ENCODE measurements at places on chromosomes 3 and 15.
A peak's percentile ranks its signal among the peaks of the same experiment; 100 is the strongest.

GRCh38 chr15:98881526-98882520, 125.8 kb downstream of the PGPEP1L start:
- peak; percentile 36 for DNase-seq

GRCh38 chr15:98738689-98739401, 90.5 kb downstream of the IGF1R start:
- DNase-seq = no peak

GRCh38 chr15:56972426-56972825, 54.0 kb downstream of the TCF12 start:
- DNase-seq = no peak

DNA sequence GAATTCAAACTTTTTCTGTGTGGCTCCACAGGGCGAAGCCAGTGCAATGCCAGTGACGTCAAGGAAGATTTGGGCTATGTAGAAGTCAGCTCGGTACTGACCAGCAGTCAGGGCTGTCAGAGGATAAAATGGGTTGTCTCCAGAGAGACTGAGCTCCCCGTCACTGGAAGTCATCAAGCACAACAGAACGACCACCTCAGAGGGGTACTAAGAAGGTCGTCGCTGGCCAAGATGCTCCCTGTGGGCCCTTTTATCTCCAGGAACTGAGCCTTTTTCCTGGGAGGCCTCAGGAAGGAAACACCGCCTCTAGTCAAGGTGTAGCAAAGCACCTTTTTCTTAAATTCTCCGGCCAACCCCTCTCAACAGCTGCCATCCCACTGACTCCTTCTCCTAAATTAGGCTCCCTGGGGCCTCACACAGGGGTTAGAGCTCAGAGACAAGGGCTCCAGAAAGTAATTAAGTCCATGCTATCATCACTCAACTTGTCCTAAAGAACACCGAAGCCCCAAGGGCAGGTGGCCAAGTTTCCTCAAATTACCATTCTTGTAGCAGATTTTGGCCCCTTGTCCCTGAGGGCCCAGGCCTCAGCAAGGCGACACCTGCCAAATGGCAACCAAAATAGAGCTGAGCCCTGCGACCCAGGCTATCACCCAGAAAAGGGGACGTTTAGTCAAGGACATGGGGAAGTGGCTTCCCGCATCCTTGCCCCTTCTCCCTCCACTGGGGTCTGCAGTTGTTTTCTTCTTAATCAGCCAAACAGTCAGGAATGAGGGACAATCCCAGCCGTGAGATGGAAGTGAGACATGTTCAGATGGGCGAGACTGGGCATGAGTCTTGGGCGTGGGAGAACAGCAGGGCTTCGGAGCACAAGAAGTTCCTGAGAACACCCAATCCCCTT, 48.0 kb downstream of the SSUH2 start:
- no peak for DNase-seq

- DNase-seq = peak; percentile 19
These were observed 792 bp downstream of the TPRA1 start for GRCh38 chr3:127589600-127590281.

- DNase-seq = no peak
These were observed 453.8 kb downstream of the OTOL1 start for GRCh38 chr3:161950318-161950868.

Measured in germinal center (tissue), 1 donor.